Hepatocyte (in vitro differentiated cells): ENCODE measurements at places on chromosomes 11 and 22. TPM values are rescaled to one million over a fixed set of nuclear protein-coding genes. Genes with fewer than 3 reads are reported as not detected.

KIAA0930 gene
- polyA plus RNA-seq = 42.0 and 43.6 TPM in 2 replicates

CALCA gene
- polyA plus RNA-seq = not detected in 2 replicates

C22orf31 gene
- polyA plus RNA-seq = 0.16 TPM in 1 of 2 replicates, not detected in the other

RPL3 gene
- 1,044 and 1,068 TPM in 2 replicates for polyA plus RNA-seq

DNA sequence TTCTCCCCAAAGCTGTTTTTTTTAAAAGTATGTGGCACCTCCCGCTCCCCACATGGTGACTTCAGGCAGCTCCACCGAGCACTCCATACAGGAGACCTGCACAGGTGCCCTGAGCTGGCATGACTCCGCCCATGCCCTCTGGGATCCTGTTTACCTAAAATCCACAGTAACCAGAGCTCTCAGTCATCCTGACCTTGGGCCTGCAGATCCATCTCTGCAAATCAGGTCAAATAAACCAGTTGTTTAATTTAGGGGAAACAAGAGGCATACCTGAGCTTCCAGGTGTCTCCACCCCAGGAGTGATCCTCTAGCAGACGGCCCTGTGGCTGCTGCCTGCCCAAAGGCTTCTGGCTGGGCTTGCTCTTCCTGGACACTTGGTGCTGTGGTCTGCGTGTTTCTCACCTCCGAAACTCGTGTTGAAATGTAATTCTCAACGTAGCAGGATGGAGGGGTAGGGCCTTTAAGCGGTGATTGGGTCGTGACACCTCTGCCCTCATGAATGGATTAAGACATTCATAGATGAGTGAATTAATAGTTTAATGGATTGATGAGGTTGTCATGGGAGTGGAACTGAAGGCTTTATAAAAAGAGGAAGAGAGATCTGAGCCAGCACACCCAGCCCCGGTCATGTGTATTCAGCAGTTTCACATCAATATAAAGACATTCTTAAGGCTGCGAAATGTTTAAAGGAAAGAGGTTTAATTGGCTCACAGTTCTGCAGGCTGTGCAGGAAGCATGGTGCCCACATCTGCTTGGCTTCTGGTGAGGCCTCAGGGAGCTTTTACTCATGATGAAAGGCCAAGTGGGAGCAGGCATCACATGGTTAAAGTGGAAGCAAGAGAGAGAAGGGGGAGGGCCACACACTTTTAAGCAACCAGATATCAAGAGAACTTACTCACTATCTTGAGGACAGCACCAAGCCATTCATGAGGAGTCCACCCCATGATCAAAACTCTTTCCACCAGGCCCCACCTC lies 34.1 kb downstream of the LINC01488 start:
- no peak for DNase-seq

DNA sequence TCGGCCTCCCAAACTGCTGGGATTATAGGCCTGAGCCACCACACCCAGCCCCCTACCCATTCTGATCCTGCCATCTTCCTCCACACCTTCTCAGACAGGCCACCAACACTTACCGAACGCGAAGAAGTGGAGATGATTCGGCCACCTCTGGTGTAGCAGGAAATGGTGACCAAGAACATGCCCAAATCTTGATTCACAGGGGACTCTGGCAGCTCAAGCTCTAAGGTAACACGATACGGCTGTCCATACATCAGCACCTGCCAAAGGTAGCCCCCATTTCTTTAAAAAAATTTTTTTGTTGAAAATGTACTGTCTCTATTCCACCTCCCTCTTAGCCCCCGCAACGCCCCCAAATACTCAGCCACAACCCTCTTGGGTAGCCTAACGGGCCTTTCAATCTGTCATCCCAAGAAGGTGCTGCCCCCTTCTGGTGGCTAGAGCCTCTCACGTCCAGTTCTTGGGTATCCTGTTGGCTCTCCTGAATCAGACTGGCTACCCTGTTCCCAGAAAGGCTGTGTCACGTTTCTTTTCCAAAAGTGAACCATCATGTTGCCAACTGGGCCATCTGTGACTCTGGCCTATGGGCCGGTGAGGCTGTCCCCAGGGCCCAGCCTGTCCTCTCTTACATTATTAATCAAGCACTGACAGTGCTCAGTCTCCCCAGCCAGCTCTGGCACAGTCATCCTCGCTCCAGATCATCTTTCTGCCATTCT lies 5.3 kb upstream of the LRRN4CL start:
- peak; percentile 88 for DNase-seq

DNA sequence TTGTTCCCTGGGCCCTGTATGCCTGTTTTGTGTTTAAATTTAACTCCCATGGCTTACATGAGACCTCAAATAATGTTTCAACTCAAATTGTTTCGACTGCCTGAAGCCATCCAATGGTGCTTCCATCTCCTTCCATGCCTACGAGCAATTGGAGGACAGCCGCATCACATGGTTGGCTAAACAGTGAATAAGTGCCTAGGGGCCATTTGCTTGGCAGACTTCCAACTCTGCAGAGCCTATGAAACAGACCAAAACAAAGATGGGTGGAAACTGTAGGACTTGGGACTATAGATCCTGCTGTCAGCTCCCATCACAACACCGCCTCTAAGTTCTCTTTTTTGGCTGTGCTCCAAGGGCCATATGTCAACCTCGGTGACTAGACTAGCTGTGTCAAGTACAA lies 84.1 kb downstream of the PARVA start:
- peak; percentile 13 for DNase-seq
